Stimulated activated CD4-positive, alpha-beta T cell treated with anti-CD3 and anti-CD28 coated beads, Interleukin-1b, Interleukin-23, amount 100 ng/mL, for 1 hour (primary cell): ENCODE measurements at places on chromosomes 4 and X.

DNA sequence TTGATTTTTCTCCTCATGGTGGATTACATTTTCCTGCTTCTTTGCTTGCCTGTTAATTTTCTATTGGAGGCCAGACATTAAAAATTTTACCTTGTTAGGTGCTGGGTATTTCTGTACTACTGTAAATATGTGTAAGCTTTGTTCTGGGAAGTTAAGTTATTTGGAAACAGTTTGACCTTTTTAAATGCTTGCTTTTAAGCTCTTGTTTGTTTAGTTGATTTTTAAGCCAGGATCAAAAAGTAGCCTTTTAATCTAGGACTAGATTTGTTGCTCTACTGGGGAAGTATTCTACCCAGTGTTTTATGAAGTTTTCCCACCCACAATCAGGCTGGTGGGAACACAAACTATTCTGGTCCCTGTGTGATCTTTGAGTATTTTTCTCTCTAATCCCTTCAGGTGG lies 45.1 kb upstream of the OGT start:
- no peak for DNase-seq

GRCh38 chr4:5982156-5982973 lies 35.9 kb downstream of the C4orf50 start:
- DNase-seq, result no peak

- no peak for DNase-seq
Observed at GRCh38 chr4:2065106-2065930, 6.2 kb downstream of the NAT8L start.

GRCh38 chr4:26162101-26162500 lies 158.7 kb upstream of the RBPJ start:
- no peak for DNase-seq

- no peak for DNase-seq
Observed at GRCh38 chr4:168394556-168394955, 76.0 kb upstream of the DDX60 start.

DNA sequence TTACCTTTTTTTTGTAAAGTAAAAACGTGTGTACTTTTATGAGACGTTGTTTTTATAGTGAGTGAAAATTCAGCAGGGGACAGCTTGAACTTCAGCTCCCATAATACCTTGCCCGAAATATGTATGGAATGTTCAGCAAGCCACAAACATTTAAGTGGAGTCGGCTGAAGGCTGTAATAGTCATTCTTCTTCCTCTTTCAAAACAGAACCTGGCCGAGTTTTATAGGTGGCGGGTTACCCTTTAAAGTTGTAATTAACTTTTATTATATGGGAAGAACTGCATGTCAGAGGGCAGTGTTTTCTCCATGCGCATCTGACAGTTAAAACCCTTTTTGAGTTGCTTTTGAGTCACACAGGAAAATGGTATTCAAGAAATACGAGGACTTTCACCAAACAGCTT lies 50.7 kb downstream of the CLDN34 start:
- no peak for DNase-seq

DNA sequence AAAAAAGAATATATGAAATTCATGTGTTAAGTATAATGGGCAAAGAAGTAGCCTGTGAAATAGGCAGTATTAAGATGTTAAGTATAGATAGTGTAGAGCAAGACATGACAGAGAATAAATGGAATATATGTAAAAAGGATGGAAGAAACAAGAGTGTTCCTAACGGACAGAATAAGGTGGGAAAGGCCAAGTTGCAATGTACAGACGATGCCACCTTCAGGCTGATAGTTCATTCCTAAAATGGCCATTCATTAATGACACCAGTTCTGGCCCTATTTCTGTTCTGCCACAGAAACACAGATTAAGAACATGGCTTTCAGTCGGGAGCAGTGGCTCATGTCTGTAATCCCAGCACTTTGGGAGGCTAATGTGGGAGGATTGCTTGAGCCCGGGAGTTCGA lies 4.4 kb upstream of the FAM184B start:
- DNase-seq, result no peak
